ENCODE measurements at places on chromosomes 5 and 9. TPM values are rescaled to one million over a fixed set of nuclear protein-coding genes. Genes with fewer than 3 reads are reported as not detected.

IL13 gene
- polyA plus RNA-seq: 0.54 TPM

SLIT3 gene
- 5.5 TPM for polyA plus RNA-seq

- H3K27me3 ChIP-seq: no peaks in the 10 kb centered on the region
- no peak for DNase-seq
- H3K4me1 ChIP-seq: no peaks in the 10 kb centered on the region
- no peak overlapping the region for H3K4me3 ChIP-seq
- no peak overlapping the region for H3K27ac ChIP-seq
These were observed 36.7 kb upstream of the GABBR2 start for GRCh38 chr9:98745470-98745869.

- no peaks in the 10 kb centered on the region for H3K4me1 ChIP-seq
- H3K27me3 ChIP-seq: no peaks in the 10 kb centered on the region
- no peak for DNase-seq
- no peak overlapping the region for H3K27ac ChIP-seq
- H3K36me3 ChIP-seq: no peaks in the 10 kb centered on the region
These were observed 378.0 kb downstream of the MLLT3 start for GRCh38 chr9:20244271-20244670.

- no peak overlapping the region for H3K4me3 ChIP-seq
- peaks cover 7% of the 10 kb centered on the region for H3K27me3 ChIP-seq
- H3K4me1 ChIP-seq: no peaks in the 10 kb centered on the region
- H3K27ac ChIP-seq: no peak overlapping the region
These were observed 52.6 kb downstream of the EBF1 start for GRCh38 chr5:159047086-159047485.

GRCh38 chr5:73265641-73266040, 92.6 kb downstream of the TMEM174 start:
- H3K4me3 ChIP-seq: no peak overlapping the region
- H3K27me3 ChIP-seq: peaks cover 11% of the 10 kb centered on the region
- DNase-seq: no peak
- no peaks in the 10 kb centered on the region for H3K4me1 ChIP-seq
- no peaks in the 10 kb centered on the region for H3K36me3 ChIP-seq

DNA sequence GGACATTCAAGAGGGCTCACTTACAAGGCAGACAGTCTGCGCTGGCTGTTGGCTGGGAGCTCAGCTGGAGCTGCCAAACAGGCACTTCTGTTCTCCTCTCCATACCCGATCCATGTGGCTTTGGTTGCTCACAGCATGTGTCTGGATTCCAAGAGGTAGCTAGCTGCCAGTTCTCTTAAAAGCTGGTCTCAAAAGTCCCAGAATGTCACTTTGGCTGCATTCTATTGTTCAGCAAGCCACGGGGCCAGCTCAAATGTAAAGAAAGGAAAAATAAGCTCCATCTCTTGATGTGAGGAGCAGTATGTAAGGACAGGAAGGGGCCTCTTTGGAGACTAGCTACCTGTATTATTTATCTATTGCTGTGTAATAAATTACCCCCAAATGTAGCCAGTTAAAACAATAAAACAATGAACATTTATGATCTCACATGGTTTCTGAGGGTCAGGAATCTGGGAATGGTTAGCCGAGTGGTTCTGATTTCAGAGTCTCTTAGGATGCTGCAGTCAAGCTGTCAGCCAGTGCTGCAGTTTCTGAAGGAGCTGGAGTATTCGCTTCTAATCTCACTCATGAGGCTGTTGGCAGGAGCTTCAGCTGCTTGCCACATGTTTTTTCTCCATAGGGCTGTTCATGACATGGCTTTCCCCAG, 112.7 kb upstream of the CLINT1 start:
- no peak overlapping the region for H3K4me3 ChIP-seq
- H3K27ac ChIP-seq: no peak overlapping the region
- DNase-seq: no peak
- no peaks in the 10 kb centered on the region for H3K36me3 ChIP-seq

GRCh38 chr5:139745132-139745799, 50.3 kb upstream of the PSD2 start:
- no peak overlapping the region for H3K27ac ChIP-seq
- H3K4me3 ChIP-seq: no peak overlapping the region
- no peaks in the 10 kb centered on the region for H3K4me1 ChIP-seq
- DNase-seq: peak; percentile 62
- H3K27me3 ChIP-seq: peaks cover 32% of the 10 kb centered on the region
- H3K36me3 ChIP-seq: no peaks in the 10 kb centered on the region

DNA sequence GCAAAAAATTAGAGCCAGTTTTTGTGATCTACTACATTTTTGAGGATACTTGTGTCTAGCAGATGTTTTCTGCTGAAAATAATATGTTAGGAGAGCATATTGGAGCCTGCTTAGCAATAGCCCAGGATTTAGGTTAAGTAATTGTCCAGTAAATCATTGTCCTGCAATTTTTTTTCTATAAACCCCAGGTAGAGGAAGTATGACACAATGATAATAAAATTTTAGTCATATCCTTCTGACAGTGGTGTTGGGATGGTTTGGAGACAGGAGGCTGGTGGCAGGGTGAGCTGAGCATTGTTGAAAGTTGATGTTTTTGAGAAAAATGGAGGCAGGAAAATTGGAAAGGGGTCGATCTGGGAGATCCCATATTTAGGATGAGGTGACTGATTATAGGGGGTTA, 3.5 kb downstream of the SNCAIP start:
- no peak overlapping the region for H3K27ac ChIP-seq
- peaks cover 3% of the 10 kb centered on the region for H3K27me3 ChIP-seq
- H3K4me1 ChIP-seq: peaks cover 5% of the 10 kb centered on the region

DNA sequence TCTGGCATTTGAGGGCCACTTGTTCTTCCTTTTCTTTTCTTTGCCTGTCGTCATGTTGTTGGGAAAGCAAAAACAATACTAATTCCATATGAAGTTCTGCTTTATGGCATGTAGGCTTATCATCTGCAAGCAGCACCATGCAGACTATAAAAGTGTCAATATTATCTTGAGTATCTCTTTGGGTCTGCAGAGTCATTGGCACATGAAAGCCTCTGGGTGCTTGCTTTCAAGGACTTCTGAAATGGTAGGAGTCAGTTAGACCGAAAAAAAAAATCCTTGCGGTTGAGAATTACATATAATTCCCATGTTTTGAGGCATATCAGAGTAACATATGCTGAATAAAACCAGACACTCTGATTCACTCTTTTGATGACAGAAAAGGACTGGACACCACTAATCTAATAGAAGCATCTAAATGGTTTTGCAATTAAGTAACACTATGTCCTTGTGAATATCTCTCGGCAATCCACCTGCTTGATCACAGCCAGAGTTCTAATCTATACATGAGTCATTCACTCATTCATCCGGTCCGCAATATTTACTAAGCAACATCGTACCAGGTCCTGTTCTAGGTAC, 44.4 kb downstream of the GNAQ start:
- peaks cover 8% of the 10 kb centered on the region for H3K4me1 ChIP-seq
- no peak overlapping the region for H3K4me3 ChIP-seq
- H3K27ac ChIP-seq: no peak overlapping the region
- peak; percentile 47 for DNase-seq
